ENCODE measurements at places on chromosomes 2 and 18. TPM values are rescaled to one million over a fixed set of nuclear protein-coding genes. Genes with fewer than 3 reads are reported as not detected.

DNA sequence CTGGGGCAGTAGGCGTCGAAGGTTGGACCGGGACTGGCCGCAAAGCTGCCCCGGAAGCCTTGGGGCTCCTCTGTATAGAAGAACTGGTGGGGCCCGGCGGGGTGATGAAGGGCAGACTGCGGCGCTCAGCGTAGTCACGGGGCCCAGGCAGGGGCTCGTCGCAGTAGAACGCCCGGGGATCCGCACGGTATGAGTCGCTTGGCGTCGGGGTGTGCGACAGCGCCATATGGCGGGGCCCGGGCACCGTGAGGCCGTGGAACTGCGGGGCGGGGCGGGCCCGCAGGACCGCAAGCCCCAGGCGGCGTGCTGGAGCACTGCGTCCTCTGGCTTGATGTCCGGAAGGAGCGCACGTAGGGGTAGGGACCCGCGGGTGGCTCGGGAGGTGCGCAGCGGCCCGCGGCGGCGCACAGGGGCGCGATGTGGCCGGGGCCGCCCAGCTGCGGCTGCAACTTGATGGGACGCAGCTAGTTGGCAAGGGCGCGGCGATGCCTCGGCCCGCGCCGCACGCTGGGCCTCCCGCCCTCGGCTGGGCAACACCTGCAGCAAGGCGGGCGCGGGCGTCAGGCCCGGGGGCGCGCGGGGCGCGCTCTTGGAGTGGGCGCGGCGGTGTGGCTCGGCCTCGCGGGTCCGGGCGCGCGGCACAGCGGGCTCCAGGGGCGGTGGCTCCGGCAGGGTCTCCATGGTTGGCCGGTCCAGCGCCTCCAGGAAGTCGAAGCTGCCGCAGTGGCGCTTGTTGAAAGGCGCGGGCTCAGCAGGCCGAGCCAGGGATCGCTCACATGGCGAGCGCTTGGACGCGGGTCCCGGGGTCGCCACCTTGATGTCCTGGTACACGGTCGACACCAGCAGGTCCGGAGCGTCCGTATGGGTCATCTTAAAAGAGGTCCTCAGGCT lies 251.4 kb downstream of the ANKRD30B start:
- DNase-seq = no peak

UGT1A10 gene
- not detected for total RNA-seq

DNA sequence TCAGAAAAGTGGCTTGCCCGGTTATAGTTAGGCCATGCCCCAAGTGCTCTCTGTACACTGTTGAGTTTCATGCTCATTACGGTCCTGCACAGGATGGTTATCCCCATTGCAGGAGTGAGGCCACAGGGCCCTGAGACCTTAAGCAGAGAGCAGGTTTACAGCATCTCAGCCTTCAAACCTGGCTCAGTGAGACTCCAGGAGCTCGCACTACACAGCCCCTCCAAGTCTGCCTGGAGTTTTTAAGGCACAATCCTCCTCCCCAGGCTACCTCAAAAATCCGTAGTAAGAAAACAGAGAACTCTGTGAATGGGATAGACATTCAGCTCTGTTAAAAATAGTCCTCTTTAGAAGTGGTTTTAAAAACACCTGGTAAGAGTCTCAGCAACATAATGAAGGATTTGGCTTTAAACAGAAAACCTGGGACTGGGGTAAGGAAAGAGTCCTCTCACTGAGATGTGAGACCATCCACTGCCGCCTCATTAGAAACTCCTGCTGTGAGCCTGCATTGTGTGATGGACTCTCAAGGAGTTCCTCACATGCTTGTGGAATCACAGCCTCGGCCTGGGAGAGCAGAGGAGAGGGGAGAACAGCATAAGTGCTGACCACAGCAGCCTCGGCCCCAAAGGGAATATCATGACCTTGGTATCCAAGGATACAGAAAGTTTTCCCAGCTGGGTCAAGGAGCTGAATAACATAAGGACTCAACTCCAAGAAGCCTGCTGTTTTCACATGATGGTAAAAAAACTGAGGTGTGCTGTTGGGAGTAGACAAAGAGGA lies 214.8 kb downstream of the ATAD2B start:
- no peak for DNase-seq

- DNase-seq = no peak
Measured at GRCh38 chr18:46716827-46717226, 40.0 kb downstream of the ST8SIA5 start.

RAMP1 gene
- total RNA-seq = 172 TPM

- DNase-seq = no peak
Measured at GRCh38 chr2:216551234-216552068, 52.8 kb downstream of the RPL37A start.

Measured in esophagus muscularis mucosa (tissue), 4 donors.